MM.1S (cell line): ENCODE measurements at places on chromosomes 1 and 21.

DNA sequence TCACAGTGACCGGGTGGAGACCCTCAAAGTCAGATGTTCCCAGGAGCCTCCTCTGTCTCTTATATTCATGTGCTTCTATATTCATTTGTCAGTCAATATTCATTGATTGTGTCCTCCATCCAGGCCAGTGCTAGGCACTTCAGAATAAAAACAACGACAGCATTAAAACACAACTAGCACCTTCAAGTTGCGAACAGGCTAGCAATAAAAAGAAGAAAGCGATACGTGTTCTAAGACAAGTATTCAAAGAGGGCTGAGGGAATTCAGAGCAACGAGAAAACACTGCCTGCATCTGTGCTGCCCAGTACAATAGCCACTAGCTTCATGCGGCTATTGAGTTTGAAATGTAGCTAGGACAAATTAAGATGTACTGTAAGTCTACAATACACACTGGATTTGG lies 138.0 kb downstream of the PLXNA2 start:
- no peak for DNase-seq

DNA sequence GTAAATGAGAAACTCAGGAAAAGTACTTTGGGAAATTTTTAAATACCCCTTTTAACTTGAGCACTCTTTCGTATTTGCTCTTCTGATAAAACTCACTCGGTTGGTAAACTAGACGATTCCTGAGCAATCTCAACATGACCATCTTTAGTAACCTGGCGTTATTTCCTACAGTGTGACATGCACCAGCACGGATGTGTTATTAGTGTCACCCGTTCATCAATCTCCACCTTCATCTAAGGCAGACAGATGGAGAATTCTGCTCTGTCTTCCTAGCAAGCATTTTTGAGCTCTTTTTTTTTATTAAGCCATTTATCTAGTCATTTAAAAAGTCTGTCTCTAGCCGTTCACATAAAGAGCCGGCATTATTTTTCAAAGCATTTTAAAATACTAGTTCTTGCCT lies 155.2 kb downstream of the DISP1 start:
- no peak for DNase-seq

DNA sequence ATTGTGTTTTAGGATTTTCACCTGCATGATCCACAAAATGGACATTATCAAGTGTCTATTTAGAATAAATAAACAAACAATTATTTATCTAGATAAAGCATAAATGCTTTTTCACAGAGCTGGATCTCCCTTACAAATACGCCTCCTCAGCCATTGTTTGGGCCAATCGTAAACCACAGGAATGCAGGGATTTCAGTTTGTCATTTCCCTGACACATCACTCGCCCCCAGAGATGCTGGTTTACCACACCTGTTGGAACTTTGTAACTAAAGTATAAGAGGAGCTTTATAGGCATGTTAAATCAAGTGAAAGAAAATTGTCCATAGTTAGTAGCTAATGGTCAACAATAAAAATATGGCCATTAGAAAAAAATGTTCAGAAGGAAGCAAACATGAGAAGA lies 40.3 kb downstream of the GPR88 start:
- no peak for DNase-seq

DNA sequence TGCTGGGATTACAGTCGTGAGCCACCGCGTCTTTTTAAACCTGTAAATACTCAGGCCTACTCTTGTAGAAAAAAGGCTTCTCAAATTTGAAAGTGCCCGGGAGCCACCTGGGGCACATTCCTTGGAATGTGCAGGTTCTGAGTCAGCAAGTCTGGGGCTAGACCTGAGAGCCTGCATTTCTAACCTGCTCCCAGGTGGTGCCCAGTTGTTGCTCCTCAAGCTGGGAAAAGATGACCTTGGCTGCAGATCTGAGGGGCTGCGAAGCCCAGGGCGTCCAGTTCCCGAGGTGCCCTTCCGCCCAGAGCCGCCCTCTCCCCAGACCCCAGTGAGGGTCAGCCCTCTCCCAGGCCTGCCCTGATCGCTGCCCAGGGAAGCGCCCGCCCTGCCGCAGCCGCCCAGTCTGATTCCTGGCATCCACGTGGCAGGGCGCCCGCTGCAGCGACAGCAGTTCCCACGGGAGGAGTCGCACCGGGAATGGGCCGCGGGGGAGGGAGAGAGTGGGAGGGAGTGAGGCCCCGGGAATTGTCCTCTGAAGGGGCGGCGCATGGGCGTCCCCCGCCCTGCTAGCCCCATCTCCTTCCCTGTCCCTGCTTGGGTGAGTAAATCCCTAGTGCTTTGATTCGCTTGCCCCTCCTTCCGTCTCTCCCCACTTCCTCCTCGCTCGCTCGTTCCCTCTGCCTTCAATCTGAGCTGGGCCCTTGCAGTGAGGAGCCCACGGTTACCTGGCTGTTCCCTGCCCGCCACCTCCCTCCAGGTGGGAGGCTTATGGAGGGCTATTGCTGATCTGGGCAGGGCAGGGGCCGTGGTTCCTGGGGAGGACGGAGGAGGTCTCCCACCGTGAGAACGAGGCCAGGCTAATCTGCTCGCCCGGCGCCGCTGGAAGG lies 18.8 kb upstream of the TENT5B start:
- no peak for DNase-seq
